ENCODE measurements at places on chromosomes 1 and 21.

DNA sequence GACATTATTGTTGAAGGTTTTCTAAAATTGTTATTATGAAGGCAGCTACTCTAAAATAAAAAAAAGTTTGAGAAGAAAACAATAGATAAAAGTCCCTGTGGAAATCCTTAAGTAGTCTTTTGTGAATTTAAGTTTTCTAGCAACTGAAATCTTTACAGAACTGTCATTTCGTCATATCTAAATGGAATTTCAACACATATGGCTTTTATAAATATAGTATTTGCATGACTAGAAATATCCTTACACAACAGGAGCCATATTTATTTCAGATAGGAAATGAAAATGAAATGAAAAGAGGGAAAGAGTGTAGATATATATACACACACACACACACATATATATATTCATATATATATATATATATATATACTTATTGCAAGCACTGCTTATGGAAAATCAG lies 204.7 kb upstream of the RGS18 start:
- DNase-seq = no peak

- DNase-seq = peak; percentile 48
These were observed 734.2 kb upstream of the ADAMTS5 start for GRCh38 chr21:27700974-27701614.

- DNase-seq = no peak
These were observed 11.2 kb downstream of the DYRK3 start for GRCh38 chr1:206646504-206646903.

GRCh38 chr21:35005560-35006224 lies 43.4 kb downstream of the RUNX1 start:
- DNase-seq = no peak

GRCh38 chr1:101356604-101357443 lies 120.0 kb downstream of the S1PR1 start:
- DNase-seq = no peak

- no peak for DNase-seq
These were observed 579 bp upstream of the SLC19A1 start for GRCh38 chr21:45542667-45543370.

GRCh38 chr1:165387505-165387904 lies 31.0 kb upstream of the LMX1A start:
- no peak for DNase-seq

- DNase-seq = no peak
These were observed 86.3 kb downstream of the ACBD6 start for GRCh38 chr1:180415985-180416633.

DNA sequence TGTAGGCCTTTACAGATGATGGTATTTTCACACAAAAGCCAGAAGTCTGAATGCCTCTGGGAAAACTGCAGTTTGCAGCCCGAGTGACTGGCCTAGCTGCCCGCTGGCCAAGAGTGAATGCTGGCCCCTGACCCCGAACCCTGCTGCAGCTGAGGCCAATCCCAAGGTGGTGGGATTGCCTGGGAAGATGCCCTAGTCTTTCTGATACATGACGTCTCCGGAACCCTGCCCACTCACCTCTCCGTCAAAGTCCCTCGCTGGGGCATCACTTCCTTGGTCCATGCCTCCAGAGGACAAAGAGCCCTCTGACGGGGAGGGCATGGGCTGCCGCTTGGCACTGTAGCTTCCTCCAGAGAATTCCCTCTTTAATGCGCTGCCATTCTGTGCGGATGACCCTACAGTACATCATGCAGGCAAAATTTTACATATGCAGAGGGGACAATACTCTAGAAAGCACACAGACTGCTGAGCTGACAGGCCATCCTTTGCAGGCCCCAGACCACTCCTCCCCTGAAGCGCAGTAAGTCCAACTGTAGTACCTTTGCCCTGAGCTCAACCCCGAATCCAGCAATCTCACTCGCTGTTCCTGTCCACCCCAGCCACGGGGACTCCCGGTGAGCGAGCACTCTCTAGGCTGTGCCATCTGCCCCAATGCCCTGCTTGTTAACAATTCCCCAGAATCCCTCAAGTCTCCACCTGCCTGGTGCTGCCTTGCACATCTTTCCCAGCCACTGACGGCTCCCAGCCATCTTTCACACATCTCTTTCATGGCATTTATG lies 54.7 kb downstream of the COQ8A start:
- DNase-seq = no peak

DNA sequence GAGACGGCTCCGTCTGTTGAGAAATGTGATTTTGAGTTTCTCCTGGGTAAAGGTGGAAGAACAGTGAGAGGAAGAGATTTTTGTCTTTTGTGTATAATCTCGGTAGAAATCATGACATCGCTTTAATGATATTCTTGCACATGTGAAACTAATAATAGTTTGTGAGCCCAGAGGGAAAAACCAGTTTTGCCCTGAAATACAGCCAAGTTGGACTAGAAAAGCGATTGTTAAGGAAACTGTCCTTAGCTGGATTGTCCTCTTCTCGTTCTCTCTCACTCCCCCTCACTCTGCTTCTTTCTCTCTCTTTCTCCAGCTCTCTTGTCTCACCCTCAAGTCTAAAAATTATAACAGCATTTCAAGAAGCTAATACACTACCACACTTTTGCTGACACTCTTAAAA lies 17.1 kb downstream of the KCNJ6 start:
- DNase-seq = no peak

DNA sequence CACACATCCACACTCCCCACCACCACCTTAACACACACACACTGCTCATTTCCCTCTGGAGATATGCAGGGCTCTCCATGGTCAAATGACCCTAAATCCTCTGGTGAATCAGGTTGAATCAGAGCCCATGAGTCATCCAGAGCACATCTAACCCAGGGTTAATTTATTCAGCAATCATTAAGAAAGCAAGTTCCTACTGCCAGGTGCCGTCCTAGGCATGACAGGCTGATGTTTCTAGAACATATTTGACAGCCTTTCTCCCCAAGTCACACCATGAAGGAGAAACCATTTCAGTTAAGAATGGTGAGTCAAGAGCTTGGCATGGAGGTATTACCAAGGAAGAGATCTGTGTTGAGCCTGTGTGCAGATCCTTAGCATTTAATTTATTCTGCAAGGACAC lies 194.3 kb upstream of the CAMK1G start:
- no peak for DNase-seq

GRCh38 chr1:243834130-243834529 lies 15.9 kb downstream of the AKT3 start:
- DNase-seq = no peak

DNA sequence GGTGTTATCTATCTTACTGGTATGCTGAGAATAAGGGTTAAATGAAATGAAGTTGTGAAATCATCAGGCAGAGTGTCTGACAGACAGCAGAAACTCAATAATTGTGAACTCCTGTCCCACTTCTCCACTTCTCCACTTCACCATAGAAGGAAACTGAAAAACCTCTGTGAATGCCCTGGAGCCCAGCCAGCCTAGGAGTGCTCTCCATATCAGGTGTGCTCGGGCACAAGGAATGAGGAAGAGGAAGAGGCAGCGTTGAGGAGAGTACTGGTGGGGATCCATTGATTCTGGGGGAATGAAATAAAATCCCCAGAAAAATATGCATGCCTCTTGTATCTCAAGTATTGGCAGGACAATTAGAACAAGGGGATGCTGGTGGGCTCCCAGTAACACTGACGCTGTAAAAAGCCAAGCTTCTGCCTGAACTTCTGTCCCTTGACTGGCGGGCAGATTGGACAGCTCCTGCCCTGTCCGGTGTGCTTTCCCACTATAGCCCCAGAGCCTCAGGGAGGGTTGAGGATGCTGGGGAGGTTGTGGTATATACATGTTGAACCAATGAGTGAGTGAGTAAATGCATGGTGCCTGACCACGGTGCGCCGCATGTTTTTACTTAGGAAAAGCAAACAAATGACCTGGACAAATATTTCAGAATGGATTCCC lies 47.7 kb downstream of the NMNAT2 start:
- no peak for DNase-seq

- no peak for DNase-seq
These were observed 87.9 kb upstream of the CSF3R start for GRCh38 chr1:36570478-36571060.

DNA sequence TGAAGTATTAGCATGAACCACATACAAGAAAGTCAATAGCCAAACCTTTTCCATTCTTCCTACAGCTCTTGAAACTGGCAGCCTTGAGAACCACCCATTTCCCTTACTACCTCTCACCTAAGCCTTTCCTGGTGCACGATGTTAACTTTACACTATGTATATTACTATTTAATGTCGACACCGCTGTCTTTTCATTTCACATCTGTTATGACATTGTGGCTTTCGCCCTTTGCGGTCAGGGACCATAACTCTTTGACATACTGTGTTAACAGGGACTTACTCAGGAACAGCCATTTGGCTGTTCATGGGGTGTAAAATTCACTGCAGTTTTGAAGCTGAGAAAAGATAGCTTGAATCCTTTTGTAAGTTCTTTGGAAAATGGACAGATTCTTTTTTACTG lies 21.1 kb upstream of the GPR88 start:
- no peak for DNase-seq

DNA sequence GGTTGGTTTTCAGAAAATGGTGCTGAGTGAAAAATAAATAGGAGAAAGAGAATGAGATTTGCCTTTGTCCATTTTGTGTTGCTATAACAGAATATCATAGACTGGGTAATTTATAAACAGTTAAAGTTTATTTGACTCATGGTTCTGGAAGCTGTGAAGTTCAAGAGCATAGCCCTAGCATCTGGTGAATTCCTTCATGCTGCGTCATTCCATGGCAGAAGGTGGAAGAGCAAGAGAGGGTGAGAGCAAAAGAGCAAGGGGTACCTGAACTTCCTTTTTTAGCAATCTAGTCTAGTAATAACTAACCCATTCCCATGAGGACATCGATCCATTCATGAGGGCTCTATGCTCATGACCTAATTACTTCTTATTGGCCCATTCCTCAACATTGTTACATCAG lies 209.1 kb upstream of the ZP4 start:
- DNase-seq = no peak

DNA sequence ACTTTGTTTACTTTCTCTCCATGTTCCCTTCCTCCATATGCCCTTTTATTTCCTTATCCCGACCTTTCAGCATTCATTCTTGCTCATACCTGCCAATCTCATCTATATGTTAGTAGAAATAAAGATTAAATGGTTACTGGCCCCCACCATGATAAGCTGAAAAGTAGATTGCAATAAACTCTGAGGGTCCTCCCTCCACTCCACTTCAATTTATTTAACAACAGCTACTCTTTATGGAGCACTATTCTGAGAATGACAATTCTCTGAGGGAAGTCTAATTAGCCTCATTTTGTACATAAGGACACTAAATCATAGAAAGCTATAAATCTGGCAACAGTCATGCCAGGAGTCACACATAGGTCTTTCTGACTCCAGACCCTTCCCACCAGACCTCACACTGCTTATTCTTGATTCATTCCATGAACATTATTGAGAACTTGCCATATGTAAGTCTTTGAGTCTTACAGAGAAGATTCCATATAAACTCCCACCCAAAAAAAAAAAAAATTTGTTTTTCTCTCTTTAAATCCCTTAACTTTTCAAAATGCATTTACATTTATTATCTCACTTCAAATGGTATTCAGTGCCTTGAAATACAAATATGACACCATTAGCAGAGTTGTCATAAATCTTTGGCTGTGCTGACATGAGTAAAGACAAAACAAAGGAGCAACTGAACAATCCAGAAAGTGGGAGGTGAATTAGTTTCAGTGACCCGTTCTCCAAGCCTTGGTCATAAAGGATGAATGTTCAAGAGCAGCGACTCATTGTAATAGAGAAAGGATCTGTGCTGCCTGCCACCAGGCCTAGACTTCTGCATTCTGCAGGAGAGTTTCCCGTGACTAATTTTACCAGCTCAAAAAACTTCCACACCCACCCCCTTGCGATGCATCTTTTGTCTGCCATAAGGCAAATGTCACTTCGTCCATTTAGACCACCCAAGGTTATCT lies 28.5 kb downstream of the PALMD start:
- DNase-seq = no peak

GRCh38 chr21:21612466-21612865 lies 614.3 kb downstream of the NCAM2 start:
- DNase-seq = no peak
